Fibroblast of upper back skin (primary cell): ENCODE measurements at places on chromosomes 3 and 15.

- DNase-seq, result no peak
Observed at GRCh38 chr3:151772825-151773480, 39.2 kb downstream of the AADACL2 start.

DNA sequence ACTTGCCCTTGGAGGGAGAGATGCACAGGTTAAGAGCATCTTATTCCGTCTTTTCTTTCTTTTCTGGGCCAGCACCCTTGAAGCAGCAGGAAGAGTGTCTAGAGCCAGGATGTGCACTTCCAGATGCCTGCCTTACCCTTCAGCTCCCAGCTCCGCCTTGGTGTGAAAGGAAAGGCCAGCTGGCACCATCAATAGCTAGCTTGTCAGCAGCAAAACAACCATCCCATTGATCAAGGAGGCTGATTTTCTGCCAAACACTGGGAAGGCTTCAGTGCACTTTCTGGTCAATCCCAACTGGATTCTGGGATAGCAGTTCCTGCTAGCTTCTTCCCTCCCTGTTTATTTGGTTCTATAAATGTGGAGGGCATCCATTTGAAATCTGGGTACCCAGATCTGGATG, 110.9 kb upstream of the GALNT15 start:
- no peak for DNase-seq

GRCh38 chr15:44307712-44308111, 19.2 kb downstream of the GOLM2 start:
- no peak for DNase-seq

- no peak for DNase-seq
Observed at GRCh38 chr15:25812073-25812472, 51.1 kb downstream of the ATP10A start.

DNA sequence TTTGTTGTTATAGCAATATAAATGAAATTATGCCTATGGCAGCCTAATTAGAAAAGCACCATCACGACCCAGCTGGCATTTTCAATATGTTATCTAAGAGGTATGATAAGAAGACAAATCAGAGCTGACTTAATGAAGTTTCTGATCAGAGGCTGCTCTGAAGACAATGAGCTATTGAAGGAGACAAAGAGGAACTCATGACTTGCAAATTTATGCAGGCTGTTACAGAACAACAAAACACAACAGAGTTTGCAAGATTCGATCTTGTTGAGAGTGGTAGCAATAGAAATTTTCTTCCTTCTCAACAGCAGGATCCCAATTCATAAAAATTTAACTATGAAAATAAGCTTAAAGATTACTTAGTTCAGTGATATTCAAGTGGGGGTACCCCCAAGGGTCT, 7.7 kb downstream of the CCDC54 start:
- no peak for DNase-seq

- no peak for DNase-seq
Observed at GRCh38 chr3:111823341-111823855, 35.7 kb upstream of the PHLDB2 start.

DNA sequence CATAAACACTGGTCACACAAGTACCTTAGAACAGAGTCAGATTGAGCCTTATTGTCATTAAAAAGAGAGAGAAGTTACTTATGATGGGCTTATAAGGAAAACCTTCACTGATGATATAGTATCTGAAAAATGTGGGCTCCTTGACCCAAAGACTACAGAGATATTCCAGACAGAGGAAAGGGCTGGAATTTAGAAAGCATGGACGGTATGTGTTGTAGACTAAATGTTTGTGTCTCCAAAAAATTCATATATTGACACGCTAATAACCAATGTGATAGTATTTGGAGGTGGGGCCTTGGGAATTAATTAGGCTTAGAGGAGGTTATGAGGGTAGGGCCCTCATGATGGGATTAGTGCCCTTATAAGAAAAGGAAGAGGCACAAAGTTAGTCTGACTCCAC, 61.0 kb upstream of the DAZL start:
- DNase-seq, result peak; percentile 20

- no peak for DNase-seq
Observed at GRCh38 chr3:154969366-154969765, 110.8 kb upstream of the MME start.

DNA sequence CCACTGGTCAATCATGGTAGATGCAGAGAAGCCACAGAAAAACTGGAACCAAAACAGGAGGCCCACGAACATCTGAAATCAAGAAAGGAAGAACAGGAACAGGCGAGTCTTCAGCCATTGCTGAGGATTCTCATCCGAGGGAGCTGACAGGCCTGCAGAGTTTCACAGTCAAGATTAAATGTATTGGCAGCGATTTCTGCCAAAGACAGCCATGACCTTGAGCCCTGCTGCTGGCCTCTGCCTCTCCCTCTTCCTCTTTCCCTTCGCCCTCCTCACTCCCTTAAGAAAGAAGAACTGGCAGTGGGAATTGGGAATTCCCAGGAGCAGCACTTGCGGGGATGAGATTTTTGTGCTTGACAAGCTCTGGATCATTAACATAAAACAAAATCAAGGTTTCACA, 179.7 kb downstream of the ATP10A start:
- DNase-seq, result no peak

GRCh38 chr3:14130230-14130629, 5.4 kb downstream of the TMEM43 start:
- no peak for DNase-seq

GRCh38 chr3:42822828-42823227, 13.6 kb downstream of the ACKR2 start:
- no peak for DNase-seq

DNA sequence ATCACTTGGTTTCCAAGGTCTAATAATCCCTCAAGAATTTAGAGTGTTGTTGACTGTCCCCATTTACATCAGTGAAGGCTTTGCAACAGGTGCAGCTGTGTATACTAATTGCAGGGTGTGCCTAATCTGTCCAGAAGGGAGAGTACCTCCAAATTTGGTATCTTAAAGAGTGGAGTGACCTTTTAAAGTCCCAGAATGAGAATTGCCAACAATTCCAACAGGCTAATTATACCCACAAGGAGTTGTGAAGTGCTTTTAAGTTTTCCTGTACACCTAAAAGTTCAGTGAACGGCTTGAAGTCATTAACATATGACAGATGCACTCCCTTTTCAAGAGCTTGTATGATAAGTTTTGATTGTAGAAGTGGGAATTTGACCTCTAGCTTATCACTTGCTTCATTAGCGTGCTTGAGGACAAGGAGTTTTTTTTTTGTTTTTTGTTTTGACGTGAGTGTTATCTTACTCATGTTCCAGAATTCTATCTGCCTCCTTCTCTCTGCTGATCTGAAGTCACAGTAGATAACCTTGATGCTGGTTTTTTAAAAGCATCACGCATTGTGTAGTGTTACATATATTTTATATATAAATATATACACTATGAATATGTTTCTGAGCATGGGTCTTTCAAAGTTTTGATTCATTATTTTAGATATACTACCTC, 26.3 kb downstream of the CDIN1 start:
- DNase-seq, result no peak

DNA sequence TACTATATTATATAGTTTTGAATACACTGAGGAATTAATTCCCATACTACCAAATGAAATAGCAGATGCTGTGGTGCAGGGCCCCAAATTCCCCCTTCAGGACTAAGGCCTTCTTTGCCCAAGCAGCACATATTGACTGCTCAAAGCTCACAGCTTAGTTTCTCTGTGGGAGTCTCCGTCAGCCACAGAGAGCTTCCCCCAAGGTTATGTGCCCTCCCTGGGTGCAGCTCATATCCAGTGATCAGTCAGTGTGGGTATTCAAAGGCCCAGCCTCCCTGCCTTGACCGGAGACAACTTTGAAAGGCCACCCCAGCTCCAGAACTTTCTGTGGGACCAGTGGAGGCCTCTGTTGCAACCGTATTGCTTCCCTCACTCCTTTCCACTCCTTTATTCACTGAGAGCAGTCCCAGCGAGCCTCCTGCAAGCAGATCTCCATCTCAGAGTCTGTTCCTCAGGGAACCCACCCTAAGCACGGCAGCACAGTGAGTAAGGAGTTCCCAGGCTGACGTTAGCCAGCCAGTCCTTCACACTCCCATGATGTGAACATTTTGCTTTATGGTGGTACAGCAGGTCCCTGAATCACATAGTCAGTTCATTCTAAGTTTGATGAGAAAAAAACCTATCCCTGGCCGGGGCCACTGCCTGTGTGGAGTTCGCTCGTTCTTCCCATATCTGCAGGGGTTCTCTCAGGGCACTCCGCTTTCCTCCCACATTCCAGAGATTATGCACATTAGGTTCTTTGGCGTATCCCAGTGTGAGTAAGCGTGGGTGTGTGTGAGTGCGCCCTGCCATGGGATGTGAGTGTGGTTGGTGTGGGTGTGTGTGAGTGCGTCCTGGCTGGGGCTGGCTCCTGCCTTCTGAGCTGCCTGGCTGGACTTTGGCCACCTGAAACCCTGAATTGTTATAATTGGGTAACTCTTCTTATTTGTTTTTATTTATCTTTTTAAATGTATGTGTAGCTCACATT, 64.4 kb upstream of the PPARG start:
- peak; percentile 49 for DNase-seq

GRCh38 chr3:20055020-20055775, 15.0 kb downstream of the KAT2B start:
- no peak for DNase-seq

GRCh38 chr3:73719413-73719851, 94.7 kb upstream of the PDZRN3 start:
- DNase-seq, result peak; percentile 64

DNA sequence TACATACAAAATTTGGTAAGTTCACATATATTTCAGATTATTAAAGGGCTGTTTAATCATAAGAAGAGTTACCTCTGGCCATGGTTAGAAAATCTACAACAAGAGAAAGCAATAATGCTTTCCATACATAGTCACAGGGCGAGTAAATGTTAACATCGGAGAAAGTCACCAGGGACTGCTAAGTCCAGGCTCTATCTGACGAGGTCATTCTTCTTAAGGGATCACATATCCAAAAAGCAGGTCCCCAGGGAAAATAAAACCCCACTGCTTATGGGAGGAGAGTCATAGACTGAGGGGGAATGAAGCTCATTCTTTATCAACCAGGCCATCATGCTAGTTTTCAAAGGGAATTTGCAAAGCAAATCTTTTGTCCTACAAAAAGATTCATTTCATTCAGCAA, 3.1 kb downstream of the PCYT1A start:
- peak; percentile 25 for DNase-seq

DNA sequence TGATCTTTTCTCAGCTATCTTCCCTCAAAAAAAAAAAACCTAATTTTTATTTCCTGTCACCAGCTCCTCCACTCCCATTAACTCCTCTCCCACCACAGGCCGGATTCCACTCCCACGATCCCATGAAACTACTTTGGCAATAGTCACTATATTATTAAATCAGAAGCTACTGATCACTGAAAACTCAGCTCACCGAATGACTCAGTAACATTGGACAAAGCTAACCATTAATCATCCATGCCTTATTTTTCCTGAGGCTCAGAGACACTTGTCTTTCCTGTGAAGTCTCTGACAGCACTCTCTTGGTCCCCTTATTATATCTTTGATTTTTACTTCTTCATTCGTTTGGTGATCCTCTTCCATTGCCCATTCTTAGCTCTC, 260.2 kb downstream of the CGGBP1 start:
- DNase-seq, result peak; percentile 38

GRCh38 chr15:27042646-27043045, 71.7 kb downstream of the GABRG3 start:
- DNase-seq, result no peak

DNA sequence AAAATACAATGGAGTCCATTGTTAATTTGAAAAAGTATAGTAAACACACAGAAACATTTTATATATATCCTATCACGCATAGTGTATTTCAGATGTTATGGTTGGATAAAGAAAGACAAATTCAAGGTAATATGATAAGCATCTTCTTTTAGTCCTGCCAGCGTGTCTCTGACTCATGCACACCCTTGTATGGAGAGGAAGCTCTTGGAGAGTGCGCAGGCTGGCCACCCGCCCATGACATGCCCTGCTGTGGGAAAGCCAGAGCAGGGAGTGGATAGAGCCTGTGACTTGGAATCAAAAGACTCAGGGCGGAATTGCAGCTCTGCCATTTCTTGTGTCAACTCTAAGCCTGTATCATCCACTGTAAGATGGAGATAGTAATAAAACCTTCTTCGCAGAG, 23.0 kb upstream of the COPG1 start:
- DNase-seq, result peak; percentile 77

GRCh38 chr3:72888546-72889309, 882 bp downstream of the GXYLT2 start:
- DNase-seq, result peak; percentile 34

DNA sequence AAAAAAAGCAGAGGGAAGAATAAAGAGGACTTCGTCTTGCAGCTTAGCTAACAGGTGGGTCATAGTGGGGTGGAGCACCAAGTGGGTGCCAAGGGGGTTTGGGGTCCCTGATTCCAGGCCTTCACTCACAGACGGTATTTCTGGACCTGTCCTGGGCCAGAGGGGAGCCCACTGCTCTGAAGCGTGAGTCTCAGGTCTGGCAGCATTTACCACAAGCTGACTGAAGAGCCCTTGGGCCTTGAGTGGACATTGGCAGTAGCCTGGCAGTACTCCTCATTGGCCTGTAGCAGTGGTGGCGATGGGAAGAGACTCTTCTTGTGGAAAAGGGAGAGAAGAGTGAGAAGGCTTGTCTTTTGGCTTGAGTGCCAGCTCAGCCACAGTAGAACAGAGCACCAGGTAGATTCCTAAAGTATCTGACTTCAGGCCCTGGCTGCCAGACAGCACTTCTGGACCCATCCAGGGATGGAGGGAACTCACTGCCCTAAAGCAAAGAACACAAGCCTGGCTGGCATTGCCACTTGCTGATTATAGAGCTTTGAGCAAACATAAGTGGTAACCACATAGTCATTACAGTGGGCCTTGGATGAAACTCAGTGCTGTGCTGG, 72.9 kb downstream of the GLDN start:
- no peak for DNase-seq

DNA sequence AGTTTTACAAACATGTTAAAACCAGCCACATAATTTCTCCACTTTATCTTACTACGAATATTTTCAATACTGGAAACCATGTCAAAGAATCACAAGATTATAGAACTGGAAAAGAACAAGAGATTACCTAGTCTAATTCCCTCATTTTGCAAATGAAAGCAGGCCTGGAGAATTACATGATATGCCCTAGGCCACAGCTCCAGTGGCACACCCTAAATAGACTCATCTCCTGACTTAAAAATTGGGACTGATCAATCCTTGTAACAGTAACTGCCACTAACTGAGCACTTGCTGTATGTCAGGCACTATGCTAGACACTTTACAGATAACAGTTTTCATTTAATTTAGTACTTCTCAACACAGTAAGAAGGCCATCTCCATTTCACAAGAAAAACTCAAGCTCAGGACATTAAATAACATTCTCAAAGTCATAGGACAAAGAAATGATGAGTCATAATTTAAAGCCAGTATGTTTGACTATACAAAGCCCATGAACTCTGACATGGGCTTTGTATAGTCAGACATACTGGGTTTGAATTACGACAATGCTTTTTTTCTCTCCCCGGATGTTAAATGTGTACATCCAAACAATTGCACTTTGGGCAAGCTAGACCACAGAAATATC, 9.4 kb downstream of the IGSF11 start:
- DNase-seq, result no peak

DNA sequence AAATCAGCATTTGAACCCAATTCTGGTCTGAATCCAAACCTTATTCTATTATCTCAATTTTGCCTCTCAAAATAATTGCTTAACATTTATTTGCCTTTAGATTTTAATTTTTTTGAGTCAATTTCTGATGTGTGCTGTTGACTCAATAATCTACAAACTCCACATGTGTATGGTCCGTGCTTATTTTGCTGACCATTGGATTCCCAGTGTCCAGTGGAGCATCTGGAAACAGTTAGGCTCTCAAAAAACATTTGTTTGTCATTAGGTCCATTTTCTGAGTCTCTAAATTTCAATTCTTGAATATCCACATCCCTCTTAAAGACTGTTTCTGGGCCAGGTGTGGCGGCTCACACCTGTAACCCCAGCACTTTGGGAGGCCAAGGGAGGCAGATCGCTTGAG, 19.2 kb upstream of the MYZAP start:
- DNase-seq, result no peak
